Left ventricle myocardium inferior (tissue), 1 donor: ENCODE measurements at places on chromosomes 4 and X.

DNA sequence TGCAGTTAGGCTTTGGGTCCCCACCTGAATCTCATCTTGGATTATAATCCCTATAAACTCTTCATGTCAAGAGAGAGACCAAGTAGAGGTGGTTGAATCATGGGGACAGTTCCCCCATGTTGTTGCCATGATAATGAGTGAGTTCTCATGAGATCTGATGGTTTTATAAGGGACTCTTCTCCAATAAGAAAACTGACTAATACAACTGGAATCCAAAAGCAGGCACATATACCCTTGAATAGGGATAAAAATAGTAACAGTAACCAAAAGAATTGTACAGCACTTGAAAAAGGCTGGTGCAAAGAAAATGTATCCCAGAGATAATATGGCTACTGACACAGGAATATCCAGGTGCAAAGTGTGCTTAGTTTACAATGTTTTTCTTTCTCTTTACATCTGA lies 351.5 kb upstream of the MAD2L1 start:
- no peaks in the 10 kb centered on the region for H3K4me1 ChIP-seq
- no peaks in the 10 kb centered on the region for H3K36me3 ChIP-seq
- no peak overlapping the region for H3K27ac ChIP-seq
- H3K4me3 ChIP-seq = no peak overlapping the region

- DNase-seq = no peak
- peaks cover 83% of the 10 kb centered on the region for H3K36me3 ChIP-seq
- H3K27me3 ChIP-seq = no peaks in the 10 kb centered on the region
- no peak overlapping the region for H3K4me3 ChIP-seq
- H3K4me1 ChIP-seq = peaks cover 51% of the 10 kb centered on the region
- no peak overlapping the region for H3K27ac ChIP-seq
These were observed 5.4 kb downstream of the AKAP17A start for GRCh38 chrX:1596676-1597344.

- no peak for DNase-seq
- H3K4me1 ChIP-seq = no peaks in the 10 kb centered on the region
- H3K36me3 ChIP-seq = peaks cover 33% of the 10 kb centered on the region
- no peak overlapping the region for H3K4me3 ChIP-seq
- no peak overlapping the region for H3K27ac ChIP-seq
These were observed 172.9 kb downstream of the DCLK2 start for GRCh38 chr4:150250998-150251651.

GRCh38 chrX:128897621-128898020 lies 625.7 kb downstream of the SMARCA1 start:
- H3K27me3 ChIP-seq = no peaks in the 10 kb centered on the region
- H3K27ac ChIP-seq = no peak overlapping the region
- DNase-seq = no peak
- no peaks in the 10 kb centered on the region for H3K36me3 ChIP-seq
- H3K4me3 ChIP-seq = no peak overlapping the region
- no peaks in the 10 kb centered on the region for H3K4me1 ChIP-seq

DNA sequence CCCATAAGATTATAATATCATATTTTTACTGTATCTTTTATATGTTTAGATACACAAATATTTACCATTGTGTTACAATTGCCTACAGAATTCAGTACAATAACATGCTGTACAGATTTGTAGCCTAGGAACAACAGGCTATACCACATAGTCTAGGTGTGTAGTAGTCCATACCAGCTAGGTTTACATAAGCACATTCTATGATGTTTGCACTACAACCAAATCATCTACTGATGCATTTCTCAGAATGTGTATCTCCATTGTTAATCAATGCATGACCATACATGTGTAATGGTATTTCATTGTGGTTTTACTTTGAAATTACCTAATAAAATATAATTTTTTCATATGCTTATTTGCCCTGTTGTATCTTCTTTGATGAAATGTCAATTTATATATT lies 288.1 kb upstream of the PCDH10 start:
- H3K27me3 ChIP-seq = no peaks in the 10 kb centered on the region
- H3K4me1 ChIP-seq = no peaks in the 10 kb centered on the region
- DNase-seq = no peak
- no peaks in the 10 kb centered on the region for H3K36me3 ChIP-seq
- H3K27ac ChIP-seq = no peak overlapping the region
- H3K4me3 ChIP-seq = no peak overlapping the region
